ENCODE measurements at places on chromosomes 2 and 18. TPM values are rescaled to one million over a fixed set of nuclear protein-coding genes. Genes with fewer than 3 reads are reported as not detected.
A peak's percentile ranks its signal among the peaks of the same experiment; 100 is the strongest.

Gene LYPD1
- 79.7 TPM for total RNA-seq

Gene IWS1
- total RNA-seq: 50.0 TPM

Gene STK25
- total RNA-seq: 203 TPM

Gene DUSP2
- 1.8 TPM for total RNA-seq

Gene SERPINB2
- total RNA-seq: 34.4 TPM

Gene CSRNP3
- total RNA-seq: 0.72 TPM

Gene ZEB2
- total RNA-seq: 50.9 TPM

Gene HOXD4
- not detected for total RNA-seq

Gene NTSR2
- total RNA-seq: not detected

DNA sequence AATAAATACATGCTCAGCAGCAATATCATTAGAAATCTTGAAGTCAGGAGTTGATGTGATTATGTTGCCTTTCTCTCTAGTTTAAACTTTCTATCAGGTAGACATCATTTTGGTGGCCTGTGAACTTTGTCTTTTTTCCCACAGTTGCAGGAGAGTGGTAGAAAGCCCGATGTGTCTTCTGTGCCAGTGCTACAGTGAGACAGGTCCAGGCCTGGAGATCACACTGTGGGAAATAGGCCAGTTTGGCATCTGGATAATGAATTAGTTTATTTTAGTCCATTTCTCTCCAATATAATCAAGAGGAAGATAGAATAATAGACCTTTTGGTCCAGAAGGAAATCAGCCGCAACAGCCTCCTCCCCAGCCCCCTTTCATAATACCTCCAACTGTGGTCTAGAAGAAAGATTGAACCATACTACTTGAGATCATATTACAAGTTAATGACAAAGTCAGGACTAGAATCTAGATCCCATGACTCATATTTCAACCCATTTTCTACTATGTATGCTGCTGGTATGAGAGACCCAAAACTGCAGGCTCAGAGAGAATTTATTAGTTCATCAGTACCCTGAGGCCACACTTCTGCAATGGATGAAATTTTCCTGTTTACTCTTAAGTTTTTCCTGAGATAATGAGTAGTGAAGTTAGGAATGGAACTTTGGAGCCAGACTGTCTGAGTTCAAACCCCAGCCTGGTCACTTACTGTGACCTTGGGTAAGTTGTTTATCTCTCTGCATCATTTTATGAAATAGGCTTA lies 20.6 kb downstream of the KCMF1 start:
- DNase-seq: peak; percentile 97

DNA sequence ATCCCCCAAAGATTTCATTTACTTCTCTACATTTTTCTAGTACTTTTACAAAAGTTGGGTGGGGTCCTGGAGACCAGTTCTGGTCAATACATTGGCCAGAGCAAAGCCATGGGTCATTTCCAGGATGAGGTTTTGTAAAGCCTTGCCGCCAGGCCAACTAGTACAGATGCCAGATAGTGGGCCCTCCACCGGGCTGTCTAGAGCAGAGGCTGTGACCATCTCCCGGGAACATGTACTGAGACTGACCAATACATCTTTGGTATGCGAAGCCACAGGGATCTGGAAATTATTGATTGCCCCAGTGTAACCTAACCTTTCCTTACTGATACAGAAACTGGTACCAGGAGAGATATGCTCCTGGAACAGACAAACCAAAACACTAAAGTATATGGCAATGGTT lies 599.2 kb downstream of the ADCYAP1 start:
- no peak for DNase-seq

DNA sequence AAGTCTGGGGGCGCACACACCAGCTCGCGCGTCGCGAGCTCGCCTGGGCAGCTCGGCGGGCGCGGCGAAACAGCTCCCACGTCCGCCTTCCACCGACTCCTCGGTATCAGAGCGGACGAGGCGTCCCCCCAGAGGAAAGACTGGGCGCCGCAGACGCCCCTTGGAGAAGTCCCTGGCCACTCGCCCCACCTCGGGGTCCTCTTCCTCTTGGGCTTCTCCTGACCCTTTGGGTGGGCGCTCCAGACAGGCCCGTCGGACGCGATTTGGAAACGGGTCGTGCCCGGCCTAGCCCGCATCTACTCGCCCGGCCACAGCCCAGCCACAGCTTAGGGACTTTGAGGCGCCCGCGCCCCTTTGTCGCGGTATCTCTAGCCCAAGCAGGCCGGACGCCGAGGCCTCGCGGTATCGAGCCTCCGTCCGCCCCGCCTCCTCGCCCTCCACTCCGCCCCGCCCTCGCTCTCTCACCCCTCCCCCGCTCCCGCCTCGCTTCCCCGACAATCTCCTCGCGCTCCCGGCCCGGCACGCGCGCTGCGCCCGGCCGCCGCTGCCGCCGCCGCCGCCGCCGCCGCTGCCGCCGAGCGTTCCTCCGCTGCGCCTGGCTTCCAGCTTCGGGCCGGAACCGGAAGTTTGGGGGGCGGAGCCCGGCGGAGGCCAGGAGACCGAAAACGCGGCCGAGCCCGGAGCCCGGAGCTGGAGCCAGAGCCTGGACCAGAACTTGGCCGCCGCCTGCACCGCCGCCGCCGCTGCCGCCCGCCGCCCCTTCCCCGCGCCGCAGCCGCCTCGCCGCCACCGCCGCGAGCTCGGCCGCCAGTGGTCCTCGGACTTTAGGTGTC lies 749 bp upstream of the ACVR2A start:
- DNase-seq: peak; percentile 85

DNA sequence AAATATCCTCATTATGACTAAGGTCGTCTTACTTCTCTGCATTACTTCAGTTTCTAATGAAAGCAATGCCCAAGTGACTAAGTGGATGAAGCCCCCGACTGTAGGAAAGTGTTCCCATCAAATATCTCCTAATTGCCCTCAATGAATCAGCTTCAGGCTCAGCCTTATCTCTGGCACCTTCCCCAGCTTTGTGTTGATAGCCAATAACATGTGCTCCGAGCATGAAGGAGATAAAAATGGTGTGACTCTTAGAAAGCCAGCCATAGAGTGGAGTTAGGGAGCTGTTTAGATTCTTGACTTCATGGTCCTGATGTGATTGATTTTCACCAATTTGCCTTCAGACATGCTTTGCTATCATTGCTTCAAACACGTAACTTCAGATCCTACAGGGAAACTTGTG lies 339.2 kb upstream of the NRP2 start:
- no peak for DNase-seq

GRCh38 chr2:85978883-85979780 lies 90.3 kb upstream of the ST3GAL5 start:
- no peak for DNase-seq

DNA sequence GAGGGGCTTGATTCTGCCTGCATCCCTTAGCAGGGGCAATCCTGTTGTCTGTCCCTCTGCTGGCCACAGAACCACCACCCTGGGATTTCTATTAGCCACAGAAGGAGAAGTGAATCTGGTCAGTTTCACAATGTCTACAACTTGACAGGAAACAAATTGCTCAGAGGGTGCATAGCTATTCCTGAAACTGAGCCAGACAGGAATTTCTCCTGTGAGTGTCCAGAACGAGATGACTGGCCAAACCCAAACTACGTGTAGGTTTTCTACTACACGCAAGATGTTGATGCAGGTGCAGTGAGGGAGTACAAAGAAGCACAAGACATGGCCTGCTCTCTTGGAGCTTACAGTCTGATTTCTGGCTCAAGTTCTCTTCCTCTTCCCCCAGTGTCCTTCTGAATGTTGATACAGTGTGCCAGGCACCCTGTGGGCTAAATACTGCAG lies 201.9 kb downstream of the CLIP4 start:
- DNase-seq: no peak

- no peak for DNase-seq
Observed at GRCh38 chr2:59184276-59185020, 943.3 kb upstream of the FANCL start.

GRCh38 chr2:1502891-1503304 lies 89.6 kb downstream of the TPO start:
- DNase-seq: no peak

- DNase-seq: peak; percentile 98
Observed at GRCh38 chr2:119255760-119256581, 32.3 kb downstream of the STEAP3 start.

GRCh38 chr2:224442071-224442967 lies 40.4 kb upstream of the FAM124B start:
- DNase-seq: no peak

- peak; percentile 55 for DNase-seq
Observed at GRCh38 chr2:240913810-240914644, 7.9 kb downstream of the CROCC2 start.

DNA sequence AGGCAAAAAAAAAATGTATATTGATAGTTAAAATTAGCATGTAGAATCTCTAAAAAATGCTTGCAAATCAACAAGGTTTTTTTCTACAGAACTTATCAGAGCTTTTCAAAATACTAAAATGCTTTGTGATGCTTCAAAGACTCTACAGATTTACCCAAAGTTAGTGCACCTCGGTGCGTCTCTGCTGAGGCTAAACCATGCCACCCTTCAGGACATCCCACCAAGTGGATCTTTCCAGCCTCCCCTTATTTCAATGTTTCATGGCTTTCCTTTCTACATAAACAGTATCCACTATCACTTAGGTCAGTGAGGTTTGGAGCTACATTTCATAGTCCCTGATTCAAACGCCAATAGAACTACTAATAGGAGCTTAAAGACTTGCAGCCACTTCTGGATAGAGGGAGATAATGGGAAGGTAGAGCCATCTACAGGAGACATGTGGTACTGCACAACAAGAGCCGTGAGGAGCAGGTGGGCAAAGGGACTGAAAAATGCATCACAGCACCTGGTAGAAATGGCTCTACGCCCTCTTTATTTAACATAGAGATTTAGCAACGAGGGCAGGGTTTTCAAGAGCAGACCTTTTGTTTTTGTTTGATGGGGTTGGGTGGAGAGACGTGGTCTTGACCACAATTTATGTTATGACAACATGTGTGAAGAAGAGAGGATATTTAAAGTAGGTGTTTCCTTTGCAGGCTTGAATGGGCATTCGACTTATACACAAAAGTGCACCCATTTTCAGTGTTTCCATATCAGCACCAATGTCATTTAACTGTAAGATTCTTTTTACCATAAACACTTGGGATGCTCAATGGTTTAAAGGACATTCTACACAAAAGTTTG lies 56.1 kb upstream of the SLC35G4 start:
- peak; percentile 59 for DNase-seq

- DNase-seq: no peak
Observed at GRCh38 chr2:129799036-129799958, 180.2 kb upstream of the RAB6C start.

- peak; percentile 22 for DNase-seq
Observed at GRCh38 chr2:230137902-230138539, 69.3 kb upstream of the SLC16A14 start.

- peak; percentile 6 for DNase-seq
Observed at GRCh38 chr2:225766431-225766830, 366.9 kb downstream of the NYAP2 start.

Data from IMR-90 (cell line).